ENCODE measurements at places on chromosomes 5 and 9.

- DNase-seq, result no peak
Measured at GRCh38 chr9:89996773-89997172, 392.0 kb downstream of the GADD45G start.

DNA sequence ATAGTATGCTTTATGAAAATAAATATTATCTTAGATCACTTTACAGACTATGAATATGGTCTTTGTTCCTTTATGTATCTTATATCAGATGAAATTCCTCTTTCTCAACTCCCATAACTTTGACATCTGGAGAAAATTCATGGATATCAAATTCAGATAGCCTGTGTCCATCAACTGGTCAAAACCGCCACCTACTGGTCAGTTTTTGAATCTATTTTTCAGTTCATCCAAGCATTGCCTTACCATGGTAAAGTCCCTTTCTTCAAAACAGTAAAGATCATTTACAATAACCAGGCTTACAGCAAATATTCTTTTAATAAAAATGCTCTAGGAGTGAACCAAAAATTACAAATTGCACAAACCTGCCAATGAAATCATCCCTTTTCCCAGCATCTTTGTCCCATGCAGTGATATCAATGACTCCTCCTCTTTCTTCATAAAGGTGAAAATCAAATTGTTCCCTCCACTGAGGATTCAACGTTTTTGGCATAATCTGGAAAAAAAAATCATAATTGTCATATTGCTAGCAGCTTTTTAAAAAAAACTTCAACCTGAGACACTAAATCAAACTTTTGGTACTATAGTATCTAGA is 290.5 kb downstream of the SLF1 start:
- DNase-seq, result peak; percentile 18

GRCh38 chr5:446883-447263 is 3.9 kb downstream of the EXOC3 start:
- DNase-seq, result peak; percentile 78

- DNase-seq, result no peak
Measured at GRCh38 chr9:88224938-88225337, 86.7 kb upstream of the SPATA31C2 start.

- DNase-seq, result no peak
Measured at GRCh38 chr5:14081791-14082190, 61.4 kb upstream of the TRIO start.

DNA sequence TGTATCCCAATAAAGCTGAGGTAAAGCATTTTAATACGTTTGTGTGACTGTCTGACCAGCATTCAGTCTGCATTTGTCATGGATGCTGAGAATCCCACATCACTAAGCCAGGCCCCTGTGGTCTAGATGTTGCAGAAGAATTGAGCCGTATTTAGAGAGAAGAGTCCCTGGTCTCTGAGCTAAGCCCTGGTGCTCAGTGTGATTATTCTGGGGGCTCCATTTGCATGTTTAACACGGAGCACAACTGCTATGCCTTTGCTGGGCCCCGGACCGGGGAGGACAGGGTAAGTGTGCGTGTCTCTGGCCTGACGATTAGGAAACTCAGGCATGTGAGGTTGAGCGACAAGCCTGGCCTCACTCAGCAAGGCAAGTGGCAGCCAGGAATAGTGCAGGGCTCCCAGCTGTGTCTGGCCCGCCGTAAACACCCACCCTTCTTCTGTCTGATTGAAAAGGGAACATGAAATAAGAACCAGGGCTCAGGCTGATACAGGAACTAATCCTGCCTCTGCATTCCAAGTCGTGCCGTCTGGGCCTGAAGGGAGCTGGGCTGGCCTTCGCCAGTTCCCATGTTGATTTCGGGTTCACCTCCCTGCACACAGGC is 22.3 kb downstream of the FAM78A start:
- peak; percentile 62 for DNase-seq

GRCh38 chr5:52693280-52693679 is 94.4 kb upstream of the ITGA1 start:
- peak; percentile 11 for DNase-seq

- DNase-seq, result peak; percentile 50
Measured at GRCh38 chr9:107213561-107214028, 69.5 kb upstream of the RAD23B start.

- no peak for DNase-seq
Measured at GRCh38 chr9:130327070-130327780, 61.7 kb downstream of the HMCN2 start.

DNA sequence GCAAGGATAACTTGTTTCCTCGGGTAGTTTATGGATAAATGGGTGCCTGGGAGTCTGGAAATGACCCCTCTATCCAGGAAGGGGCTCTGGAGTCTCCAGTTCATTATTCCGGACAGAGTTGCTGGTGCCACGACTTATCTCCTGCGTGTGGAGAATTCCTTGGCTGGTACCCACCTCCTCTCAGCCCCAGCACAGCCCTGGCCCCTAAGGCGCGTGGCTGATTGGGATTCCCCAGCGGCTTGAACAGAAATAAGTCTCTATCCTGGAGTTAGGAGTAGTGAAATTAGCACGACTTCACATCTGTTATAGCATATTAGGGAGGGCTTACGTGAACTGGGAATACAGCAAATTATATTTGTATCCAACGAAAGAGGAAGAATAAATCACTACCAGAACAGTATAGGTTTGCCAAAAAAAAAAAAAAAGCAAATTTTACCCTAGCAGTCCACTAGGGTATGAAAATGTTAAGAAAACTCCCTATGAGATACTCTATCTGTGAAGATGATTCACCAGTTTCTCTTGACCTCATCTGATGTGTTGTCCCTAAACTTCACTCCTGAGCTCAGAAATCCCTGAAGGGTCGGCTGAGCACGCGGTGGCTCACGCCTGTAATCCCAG is 172.5 kb upstream of the OTULINL start:
- peak; percentile 35 for DNase-seq

- DNase-seq, result no peak
Measured at GRCh38 chr9:127796852-127797370, 5.8 kb upstream of the FPGS start.

DNA sequence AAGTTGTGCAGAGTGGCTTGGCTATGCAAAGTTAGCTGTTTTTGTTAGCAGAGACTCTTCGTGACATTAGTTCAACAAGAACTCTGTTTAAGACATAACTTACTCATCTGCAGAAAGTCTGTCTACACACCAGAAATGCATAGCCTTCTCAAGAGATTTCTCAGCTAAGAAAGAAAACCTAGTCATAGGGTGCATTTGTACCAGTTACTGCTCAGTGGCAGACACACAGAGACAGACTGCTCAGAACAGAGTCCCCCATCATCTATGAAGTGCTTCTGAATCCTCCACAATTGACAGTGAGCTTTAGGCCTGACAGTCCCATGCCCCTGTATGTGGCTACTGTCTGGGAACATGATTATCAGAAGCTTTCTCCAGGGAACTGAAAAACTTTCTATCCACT is 56.1 kb upstream of the IFNK start:
- DNase-seq, result no peak

DNA sequence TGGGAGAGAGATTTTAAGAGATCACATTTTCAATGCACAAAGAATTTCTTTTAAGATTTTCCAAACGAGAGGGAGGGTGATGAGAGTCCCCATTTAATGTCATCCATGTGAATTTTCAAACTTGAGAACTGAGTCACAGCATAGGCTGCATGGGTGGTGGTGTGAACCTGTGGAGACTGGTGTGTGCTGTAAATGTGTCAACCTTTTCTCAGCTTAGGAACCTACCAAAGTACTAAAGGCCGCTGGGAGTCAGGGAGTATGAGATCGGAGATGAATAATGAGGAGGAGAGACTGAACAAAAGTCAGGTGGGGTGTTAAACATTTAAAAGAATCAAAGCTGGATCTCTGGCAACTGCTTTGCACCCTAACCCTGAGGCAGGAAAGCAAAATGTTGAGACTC is 7.5 kb downstream of the ALDH1A1 start:
- DNase-seq, result no peak

- no peak for DNase-seq
Measured at GRCh38 chr9:105307591-105308130, 63.2 kb downstream of the SLC44A1 start.

- no peak for DNase-seq
Measured at GRCh38 chr5:57552033-57552432, 69.4 kb upstream of the ACTBL2 start.

GRCh38 chr9:98533132-98533531 is 175.6 kb downstream of the GABBR2 start:
- no peak for DNase-seq

DNA sequence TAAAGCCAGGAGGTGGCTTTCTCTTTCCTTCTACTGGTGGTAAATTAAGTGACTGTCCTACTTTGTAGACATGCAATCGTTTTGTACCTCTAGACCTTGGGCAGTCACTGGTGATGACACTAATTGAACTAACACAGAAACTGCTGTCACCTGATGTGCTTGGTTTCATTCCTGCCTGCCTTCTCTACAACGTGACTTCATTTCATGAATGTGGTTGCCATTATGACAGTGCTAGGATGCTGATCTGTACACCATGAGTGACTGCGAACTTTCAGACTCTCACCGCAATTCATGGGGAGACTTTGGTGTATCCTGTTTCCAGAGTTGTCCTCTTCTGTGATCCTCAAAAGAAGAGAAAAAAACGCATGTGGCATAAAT is 47.5 kb downstream of the UBE2QL1 start:
- peak; percentile 77 for DNase-seq

DNA sequence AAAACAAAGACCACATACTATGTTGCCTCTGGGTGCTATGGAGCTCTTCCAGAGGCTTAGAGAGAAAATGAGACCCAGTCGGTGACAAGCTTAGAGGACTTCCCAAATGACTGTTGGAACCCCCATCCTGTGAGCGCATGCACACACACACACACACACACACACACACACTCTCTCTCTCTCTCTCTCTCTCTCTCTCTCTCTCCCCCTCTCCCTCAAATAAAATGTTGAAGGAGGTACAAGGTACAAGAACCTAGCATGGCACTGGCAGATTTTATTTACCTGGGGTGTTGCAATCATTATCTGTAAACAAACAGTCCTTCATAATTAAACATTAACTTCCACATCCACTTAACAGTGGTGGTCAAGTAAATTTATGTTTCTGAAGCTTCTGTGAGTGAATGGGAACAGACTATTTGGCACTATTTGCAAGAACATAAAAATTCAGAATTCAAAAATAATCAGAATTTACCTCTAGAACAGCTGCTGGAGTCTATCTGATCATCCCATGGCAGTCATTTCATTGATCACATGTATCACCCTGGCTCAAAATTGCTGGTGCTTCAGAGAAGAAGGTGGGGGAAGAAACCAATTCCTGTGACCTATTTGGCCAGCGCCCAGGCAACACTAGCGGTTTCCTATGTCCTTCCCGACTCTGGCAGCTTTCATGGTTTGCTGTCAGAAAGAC is 24.9 kb downstream of the TRPM3 start:
- DNase-seq, result no peak

GRCh38 chr9:16449076-16449730 is 421.3 kb downstream of the BNC2 start:
- no peak for DNase-seq

GRCh38 chr5:108720391-108720790 is 27.3 kb upstream of the FER start:
- DNase-seq, result peak; percentile 36

DNA sequence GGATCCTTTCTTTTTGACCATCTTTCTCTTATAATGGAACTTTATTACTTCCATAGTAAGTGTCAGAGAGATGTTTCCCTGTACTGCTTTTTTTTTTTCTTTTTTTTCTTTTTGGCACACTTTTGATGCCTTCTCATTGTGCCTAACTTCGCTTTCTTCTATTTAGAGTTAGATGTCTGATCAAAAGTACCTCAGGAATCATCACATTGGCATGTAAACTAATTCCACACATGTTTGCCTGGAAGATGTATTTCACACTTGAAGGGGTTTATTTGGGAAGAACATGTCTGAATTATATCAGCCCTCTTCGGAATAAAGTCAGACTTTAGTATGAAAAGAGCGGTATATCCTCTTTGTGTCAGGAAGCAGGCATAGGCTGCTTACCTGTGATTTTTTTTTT is 35.1 kb downstream of the SMARCA2 start:
- DNase-seq, result no peak

All from GM13977 (cell line).